ENCODE measurements at places on chromosomes 11 and 22.

GRCh38 chr11:6557761-6558674, 45.4 kb downstream of the RRP8 start:
- DNase-seq = no peak

DNA sequence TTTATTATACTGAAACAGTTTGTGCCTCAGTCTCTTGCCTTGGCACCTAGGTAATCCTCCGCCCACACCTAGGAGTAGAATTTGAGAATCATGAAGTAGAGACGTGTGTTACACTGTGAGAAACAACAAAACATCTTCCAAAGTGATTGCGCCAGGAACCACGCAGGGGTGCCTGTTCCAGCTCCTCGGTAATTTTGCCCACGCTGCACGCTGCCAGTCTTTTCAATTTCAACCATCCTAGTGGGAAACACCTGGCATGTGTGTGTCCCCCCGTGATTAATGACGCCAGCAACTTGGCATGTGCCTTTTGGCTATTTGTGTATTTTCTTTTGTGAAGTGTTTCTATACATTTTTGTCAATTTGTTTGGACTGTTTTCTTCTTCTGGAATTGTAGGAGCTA, 919.1 kb downstream of the BRD1 start:
- no peak for DNase-seq

- DNase-seq = peak; percentile 6
Measured at GRCh38 chr11:112844517-112844916, 116.7 kb upstream of the NCAM1 start.

DNA sequence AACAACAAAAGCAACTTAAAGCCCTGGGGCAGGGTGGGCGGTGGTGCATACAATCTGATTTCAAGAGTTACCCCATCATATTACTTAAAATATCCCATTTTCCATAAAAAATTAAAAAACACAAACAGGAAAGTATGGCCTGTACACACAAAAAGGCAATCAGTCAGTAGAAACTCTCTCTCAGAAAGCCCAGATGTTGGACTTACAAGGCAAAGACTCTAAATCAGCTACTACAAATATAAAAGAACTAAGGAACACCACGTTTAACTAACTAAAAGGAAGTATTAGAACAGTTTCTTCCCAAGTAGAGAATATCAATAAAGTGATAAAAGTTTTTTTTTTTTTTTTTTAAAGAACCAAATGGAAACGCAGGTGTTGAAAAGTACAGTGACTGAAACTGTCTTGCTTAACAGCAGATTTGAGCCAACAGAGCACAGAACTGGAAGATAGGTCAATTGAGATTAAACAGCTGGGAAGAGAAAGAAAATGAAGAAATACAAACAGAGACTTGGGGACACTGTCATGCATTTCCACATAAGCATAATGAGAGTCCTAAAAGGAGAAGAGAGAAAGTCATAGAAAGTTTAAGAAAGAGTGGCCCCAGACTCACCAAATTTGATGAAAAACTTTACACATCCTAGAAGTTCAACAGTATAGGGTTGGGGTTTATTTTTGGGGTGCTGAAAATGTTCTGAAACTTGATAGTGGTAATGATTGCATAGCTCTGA, 8.6 kb downstream of the SC5D start:
- no peak for DNase-seq

DNA sequence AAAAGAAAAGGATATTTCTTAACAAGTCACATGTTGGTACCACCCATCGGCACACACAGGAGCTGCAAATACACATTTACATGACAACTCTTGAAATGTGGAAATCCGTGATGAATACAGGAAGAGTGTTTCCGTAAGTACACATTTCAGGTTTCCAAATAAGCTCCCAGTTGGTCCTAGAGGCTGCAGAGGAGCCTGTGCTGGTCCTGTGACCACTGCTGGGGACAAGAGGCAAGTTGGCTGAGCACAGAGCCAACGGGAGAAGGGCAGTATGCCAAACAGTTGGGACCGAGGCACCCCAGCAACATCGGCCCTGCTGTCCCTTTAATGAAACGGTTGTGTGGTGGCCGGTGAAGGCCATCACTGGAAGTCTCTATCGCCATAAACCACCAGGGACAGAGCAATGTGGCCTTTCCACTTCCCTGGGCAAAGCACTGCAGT, 38.5 kb upstream of the ARFGAP3 start:
- DNase-seq = no peak

DNA sequence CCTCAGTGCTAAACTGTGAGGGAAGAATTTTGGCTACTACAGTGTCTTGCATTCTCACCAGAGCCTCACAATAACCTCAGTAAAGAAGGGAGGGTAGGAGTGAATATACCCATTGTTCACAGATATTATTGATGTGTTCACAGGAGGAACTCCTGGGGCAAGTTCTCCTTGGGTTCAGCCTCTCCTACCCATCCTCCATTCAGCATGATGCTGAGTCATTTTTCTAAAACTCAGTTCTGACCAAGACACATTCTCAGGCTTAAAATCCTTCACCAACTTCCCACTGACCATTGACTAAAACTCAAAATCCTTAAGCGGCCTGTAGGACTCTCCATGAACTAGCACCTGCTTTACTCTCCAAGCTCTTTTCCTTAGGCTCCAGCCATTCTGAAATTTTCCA, 48.7 kb downstream of the SYTL2 start:
- peak; percentile 15 for DNase-seq

GRCh38 chr11:126426106-126426505, 70.6 kb downstream of the ST3GAL4 start:
- DNase-seq = no peak

DNA sequence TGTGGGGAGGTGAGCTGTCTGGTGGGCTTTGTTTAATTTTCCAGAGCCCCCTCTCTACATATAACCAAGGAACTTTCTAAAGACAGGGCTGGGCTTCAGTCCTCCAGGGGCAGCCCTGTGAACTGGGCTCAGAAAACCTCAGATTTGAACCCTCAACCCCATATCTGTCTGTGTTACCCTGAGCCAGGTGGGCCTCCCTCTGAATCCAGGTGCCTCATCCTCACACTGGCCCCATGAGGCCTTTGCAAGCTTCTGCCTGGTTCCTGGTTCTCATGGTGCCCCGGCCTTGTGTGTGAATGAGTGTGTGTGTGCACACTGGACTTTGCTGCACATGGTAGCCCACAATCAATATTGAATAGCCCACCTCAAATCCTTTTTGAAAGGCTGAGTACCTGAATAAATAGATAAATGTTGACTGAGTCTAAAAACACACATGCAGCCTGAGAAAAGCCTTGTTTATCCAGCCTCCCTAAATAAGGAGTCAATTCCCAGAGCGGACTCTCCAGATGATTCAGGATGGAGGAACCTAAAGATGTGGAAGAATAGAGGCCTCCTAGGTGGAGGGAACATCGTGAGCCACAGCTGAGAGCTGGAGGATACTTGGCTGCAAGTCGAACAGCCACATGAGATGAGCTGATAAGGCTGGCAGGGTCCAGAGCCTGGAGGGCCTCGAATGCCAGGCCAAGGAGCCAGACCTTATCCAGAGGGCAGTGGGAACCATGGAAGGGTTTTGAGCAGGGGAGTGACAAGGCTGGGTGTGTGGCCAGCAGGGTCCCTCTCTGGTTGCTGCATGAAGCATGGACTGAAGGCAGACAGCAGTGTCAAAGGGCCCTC, 28.1 kb upstream of the P2RY2 start:
- DNase-seq = no peak
